ENCODE measurements at places on chromosomes 12 and 14.

DNA sequence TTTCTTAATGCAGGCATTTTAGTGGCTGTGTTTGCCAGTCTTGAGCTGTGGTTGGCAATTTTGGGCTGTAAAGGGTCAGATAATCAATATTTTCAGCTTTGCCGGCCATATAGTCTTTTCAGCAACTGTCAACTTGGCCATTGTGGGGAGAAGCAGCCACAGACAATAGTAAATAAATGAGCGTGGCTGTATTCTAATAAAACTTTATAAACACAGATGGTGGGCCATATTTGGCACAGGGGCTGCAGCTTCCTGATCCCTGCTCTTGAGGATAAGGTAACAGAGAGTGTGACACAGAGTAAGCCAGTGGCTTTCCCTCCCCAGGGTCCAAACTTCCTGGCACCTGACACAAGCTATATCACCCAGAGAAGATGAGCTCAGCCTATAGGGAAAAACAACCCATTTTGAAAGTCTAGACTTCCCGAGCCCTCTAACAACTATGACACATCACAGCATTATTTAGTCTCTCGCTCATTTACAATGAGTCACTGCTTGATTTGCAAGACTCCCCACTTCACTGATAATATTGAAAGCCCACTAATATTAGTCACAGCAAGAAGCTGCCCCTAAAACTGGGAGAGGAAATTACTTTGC lies 163.1 kb upstream of the TMPO start:
- H3K27ac ChIP-seq, result no peak overlapping the region
- DNase-seq, result no peak
- H3K4me1 ChIP-seq, result no peaks in the 10 kb centered on the region

- H3K4me3 ChIP-seq, result no peak overlapping the region
- no peaks in the 10 kb centered on the region for H3K27me3 ChIP-seq
- no peaks in the 10 kb centered on the region for H3K36me3 ChIP-seq
- H3K4me1 ChIP-seq, result no peaks in the 10 kb centered on the region
- no peak for DNase-seq
Observed at GRCh38 chr14:66101662-66102061, 384.5 kb upstream of the CCDC196 start.

GRCh38 chr14:105028251-105028927 lies 7.5 kb upstream of the CDCA4 start:
- H3K36me3 ChIP-seq, result no peaks in the 10 kb centered on the region
- DNase-seq, result no peak
- no peaks in the 10 kb centered on the region for H3K27me3 ChIP-seq
- H3K4me1 ChIP-seq, result no peaks in the 10 kb centered on the region
- H3K27ac ChIP-seq, result peak overlapping the region; percentile 19

DNA sequence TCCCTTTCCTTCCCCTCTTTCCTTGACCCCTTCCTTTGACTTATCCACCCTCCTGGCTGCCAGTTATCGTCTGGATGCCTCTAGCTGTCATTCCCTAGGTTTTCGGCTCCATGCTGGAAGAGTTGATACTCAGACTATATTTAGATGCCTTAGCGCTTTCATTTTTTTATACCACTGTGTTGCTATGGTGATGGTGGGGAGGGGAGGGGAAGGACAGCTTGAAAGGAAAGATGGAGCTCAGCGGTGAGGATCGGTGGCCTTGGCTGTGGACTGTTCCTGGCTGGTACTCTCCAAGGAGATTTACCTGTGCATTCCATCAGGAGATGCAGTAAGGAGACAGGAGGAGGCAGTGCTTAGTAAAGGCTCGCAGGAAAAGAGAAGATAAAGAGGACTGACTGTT lies 108.7 kb downstream of the SLC8A3 start:
- no peak for DNase-seq
- no peaks in the 10 kb centered on the region for H3K4me1 ChIP-seq
- H3K4me3 ChIP-seq, result no peak overlapping the region
- H3K36me3 ChIP-seq, result no peaks in the 10 kb centered on the region
- peaks cover 38% of the 10 kb centered on the region for H3K27me3 ChIP-seq

DNA sequence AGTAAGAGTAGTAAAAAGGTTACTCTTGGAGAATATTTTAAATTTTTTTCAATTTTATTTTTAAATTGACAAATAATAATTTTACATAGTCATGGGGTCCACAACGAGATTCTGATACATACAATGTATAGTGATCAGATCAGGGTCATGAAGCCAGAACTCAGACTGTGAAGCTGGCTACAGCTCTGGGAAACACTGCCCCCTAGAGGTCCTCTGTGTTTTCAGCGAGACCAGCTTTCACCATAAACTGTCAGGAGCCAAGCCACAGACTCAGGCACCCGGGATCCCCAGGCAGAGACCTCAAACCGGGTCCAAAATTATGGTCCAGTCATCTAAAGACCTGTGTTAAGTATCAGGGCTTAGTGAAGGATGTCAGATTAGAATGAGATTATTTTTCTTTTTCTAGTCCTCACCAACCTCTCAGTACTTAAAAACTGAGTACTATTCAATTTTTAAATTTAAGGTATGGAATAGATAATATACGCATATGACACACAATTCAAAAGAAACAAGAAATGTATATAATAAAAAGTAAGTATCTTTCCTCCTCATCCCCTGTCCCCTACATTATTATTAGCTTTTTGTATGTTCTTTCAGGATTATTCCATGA lies 397.1 kb downstream of the MDGA2 start:
- no peaks in the 10 kb centered on the region for H3K27me3 ChIP-seq
- no peak for DNase-seq
- H3K4me1 ChIP-seq, result no peaks in the 10 kb centered on the region
- H3K4me3 ChIP-seq, result no peak overlapping the region

DNA sequence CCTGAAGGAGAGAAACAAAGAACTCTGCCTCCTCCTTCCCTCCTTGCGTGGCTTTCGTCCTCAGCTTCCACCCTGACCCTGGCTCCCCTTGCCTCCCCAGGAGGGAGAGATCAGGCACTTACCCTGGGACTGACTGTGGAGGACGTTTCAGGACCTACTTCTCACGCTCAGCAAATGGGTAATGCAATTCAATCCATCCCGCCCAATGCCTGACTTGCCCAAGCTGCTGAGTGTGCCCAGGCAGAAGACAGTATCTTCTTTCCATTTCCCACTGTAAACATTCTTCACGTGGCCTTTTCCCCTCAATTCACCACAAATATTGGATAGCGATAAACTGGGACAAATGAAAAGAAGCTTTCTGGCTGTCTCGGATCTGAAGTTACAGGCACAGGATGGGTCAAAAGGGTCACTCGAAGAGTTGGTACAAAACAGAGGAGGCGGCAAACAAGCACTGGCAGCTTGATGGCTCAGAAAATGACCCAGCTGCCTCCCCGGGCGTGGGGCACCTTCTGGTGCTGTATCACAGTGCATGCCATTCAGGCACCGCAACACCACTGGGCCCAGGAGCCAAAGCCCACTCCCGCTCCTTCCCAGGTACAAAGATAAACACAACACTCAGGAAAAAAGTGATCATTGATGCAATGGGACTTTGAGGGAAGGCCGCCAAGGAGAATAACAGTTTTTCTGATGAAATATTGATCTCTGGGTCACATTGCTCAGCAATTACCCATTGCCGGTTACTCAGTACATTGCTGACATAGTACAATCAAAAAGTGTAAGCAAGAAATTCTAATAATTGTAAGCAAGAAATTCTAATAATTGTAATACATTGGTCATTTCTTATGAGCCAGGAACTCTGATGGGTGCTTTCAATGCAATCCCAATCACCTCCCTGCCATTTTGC lies 65.8 kb downstream of the TRIM9 start:
- H3K4me1 ChIP-seq, result no peaks in the 10 kb centered on the region
- H3K27ac ChIP-seq, result no peak overlapping the region
- H3K36me3 ChIP-seq, result no peaks in the 10 kb centered on the region
- no peak overlapping the region for H3K4me3 ChIP-seq

GRCh38 chr12:65590318-65590717 lies 234.0 kb upstream of the HMGA2 start:
- no peak overlapping the region for H3K4me3 ChIP-seq
- no peak for DNase-seq
- H3K4me1 ChIP-seq, result no peaks in the 10 kb centered on the region
- H3K27me3 ChIP-seq, result no peaks in the 10 kb centered on the region
- H3K27ac ChIP-seq, result no peak overlapping the region

Measured in esophagus squamous epithelium (tissue), 5 donors.